Endothelial cell (in vitro differentiated cells): ENCODE measurements at places on chromosomes 12 and 14. TPM values are rescaled to one million over a fixed set of nuclear protein-coding genes. Genes with fewer than 3 reads are reported as not detected.

Gene KIF26A
- 96.9 TPM for total RNA-seq

DNA sequence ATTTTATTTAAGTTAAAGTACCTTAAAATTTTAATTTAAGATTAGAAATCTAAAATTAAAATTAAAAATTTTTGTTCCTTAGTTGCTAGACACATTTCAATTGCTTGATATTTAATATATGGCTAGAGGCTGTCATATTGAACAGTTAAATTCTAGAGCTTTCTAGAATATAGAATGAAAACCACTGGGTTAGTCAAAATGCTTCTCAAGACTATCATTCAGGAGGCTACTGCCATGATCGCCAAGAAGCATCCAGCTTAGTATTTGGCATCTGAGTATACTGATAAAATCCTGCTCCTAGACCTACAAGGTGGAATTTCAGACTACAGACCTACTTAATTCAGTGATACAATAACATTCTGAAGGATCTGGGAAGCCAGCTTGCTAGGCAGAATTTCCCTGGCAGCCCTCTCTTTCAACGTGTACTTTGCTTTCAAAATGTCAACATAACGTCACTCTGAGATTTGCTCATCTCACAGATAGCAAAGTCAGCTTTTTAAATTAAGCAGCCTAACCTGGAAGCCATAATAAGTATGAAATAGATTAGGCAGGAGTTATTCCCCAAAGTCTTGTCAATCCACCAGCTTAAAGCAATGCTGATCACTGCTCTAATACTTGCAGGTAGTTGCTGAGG is 525.8 kb downstream of the FSCB start:
- no peak for DNase-seq

DNA sequence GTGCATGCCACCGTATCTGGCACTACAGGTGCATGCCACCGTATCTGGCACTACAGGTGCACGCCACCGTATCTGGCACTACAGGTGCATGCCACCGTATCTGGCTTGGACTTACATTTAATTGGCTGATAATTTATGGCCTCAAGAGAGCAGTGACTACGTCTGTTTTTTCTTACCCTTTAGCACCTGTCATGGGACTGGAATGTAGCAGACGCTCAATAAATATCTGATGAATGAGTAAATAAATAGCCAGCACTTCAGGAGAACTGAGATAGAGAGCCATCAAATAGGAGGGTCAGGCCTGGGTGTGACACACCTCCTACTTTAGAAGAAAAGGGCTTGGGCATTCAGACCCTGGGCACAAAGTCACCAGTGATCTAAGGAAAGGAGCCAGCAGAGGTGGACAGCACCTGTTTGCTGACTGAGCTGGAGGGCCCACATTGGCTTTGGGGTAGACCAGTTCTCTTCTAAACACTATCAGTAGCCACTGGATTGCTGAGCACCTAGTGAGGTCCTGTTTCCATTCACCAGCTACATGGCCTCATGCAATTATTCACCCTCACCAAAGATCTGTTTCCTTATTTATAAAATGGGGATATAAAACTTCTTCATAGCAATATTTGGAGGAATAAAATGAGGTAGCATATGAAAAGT is 50.1 kb downstream of the RFX4 start:
- DNase-seq: no peak

GRCh38 chr14:59020382-59020781 is 168.1 kb upstream of the DAAM1 start:
- DNase-seq: peak; percentile 23
